Posterior vena cava (tissue), 2 donors: ENCODE measurements at places on chromosomes 2 and 18.

GRCh38 chr18:3454365-3455089 is 4.6 kb downstream of the TGIF1 start:
- DNase-seq: no peak

DNA sequence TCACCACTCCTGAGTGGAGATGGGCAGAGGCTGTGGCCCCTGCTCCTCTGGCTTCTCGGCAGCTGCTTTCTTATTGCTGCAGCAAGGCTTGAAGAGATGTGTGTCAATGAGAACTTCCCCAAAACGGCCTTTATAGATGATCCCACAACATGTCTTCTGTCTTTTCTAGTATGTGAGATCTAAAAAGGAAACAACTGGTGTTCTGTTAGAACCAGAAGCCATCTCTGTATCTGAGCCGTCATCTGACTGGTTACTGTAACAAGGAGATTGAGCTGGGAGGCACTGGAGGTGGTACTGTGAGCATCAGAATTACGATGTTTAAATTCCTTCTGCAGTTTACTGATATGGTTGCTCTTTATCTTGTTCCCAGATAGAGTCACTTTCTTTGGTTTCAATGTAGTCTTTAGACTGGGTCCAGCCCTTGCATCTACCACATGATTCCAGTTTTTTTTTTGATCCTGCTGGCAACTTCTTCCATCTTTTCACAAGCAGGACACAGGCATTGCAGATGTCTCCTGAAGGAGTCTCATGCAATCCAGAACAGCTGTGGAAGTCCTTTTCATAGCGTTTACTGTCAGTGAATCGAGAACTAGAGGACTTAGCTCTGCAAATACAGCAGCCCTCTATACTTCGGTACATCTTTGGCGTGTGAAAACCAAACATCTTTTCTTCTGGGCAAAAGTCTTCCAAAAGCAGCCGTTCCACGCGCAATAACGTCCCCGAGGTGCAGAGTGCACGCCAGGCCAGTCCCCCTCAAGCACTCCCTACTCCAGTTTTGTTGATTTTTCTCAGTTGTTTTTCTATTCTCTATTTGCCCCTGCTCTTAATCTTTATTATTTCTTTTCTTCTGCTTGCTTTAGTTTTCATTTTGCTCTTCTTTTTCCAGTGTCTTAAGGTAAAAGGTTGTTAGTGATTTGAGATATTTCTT is 29.7 kb downstream of the TAF4B start:
- no peak for DNase-seq

DNA sequence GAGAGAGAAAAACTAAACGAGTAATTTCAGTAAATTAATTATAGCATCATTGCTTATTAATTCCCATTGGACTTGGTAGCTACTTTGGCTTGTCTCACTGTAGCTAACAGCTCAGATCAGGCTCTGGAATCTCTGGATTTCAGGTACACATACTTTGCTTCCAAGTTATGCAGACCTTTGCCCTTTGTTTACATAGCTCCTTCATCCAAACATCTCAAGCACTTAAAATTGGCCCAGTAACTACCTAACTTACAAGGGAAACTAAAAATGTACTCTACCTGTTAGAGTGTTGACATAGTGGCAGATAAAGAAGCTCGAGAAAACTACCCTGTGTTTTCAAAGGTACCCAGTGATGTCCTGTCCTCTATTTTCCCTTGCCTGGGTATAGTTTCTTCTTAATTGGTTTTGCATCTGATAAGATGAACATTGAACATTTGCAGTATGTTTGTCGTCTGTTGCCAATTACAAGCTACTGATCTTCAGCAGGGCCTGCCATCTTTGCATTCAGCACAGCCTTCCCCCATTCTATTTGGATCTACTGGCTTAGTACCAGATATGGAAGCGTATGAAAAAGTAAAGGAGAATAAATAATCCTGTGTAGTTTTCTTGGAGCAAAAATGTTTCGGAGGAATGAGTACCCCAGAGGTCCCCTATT is 601.5 kb upstream of the FANCL start:
- no peak for DNase-seq

- no peak for DNase-seq
These were observed 18.5 kb upstream of the EML6 start for GRCh38 chr2:54704688-54705605.

GRCh38 chr2:60299179-60299578 is 254.3 kb downstream of the BCL11A start:
- no peak for DNase-seq

GRCh38 chr2:175840256-175840655 is 161.8 kb downstream of the LNPK start:
- no peak for DNase-seq

DNA sequence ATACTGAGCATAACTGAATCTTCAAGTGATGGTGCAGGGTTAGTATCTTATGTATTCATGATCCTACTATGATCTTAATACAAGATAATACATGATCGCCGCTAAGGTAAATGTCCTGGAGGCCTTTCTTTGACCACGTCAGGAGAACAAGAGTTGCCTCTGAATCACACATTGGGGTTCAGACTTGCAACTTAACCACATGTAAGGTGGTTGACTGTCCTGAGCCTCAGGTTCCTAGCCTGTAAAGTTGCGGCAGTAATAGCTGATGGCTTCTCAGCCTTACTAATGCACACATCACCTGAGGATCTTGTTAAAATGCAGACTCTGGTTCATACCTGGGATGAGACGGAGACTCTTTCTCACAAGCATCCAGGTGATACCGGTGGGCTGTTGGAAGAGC is 112.5 kb downstream of the MGAT5 start:
- no peak for DNase-seq

DNA sequence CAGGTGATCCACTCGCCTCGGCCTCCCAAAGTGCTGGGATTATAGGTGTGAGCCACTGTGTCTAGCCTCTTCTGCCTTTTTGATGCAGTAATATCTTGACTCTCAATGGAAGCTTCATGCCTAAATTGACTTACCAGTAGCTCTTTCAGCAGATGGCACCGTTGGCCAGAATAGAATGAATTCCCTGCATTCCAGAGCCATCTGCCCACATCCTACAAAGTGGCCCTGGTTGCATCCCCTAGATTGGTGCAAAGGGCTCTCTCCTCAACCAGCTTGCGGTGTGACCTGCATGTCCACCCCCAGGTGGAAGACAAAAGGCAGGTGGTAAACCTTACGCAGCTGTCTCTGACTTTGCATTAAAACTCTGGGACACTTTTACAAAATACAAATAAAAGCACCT is 4.4 kb upstream of the PARD6G start:
- DNase-seq: no peak

GRCh38 chr2:178386986-178387597 is 63.9 kb downstream of the PRKRA start:
- DNase-seq: no peak

GRCh38 chr18:50659091-50660003 is 99.5 kb downstream of the MAPK4 start:
- no peak for DNase-seq

DNA sequence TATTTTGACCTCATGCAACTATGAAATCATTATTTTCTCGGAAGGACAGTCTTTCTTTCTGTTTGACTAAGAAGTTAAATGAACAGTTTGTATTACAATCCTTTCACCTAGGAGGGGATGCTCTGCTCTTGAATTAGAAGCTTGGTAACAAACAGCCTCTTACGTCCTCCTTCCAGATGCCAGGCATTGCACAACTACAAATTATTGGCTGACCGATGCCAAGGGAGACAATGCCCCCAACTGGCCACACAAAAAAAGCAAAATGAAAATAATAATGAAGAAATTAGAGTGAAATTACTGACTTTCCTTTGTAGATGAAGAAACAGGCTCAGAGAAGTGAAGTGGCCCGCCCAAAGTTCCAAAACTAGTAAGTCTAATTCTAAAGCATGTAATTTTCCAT is 177.9 kb downstream of the CYRIA start:
- no peak for DNase-seq

DNA sequence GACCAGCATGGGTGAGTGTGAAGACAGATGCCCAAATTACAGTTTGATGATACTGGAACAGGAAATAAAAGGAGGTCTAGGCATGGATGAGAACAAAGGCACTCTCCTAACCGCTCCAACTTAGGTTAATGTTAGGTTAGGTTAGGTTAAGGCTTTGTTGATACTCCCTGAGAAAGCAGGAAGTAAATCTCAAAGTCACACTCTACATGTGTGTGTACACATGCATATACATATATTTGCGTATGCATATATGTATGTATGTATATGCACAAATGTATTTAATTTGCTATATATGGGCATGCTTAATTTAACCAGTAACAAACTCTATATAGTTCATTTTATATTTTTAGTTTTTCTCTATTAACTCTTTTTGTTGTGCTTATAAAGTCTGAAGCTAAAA is 139.3 kb downstream of the UPP2 start:
- DNase-seq: no peak

DNA sequence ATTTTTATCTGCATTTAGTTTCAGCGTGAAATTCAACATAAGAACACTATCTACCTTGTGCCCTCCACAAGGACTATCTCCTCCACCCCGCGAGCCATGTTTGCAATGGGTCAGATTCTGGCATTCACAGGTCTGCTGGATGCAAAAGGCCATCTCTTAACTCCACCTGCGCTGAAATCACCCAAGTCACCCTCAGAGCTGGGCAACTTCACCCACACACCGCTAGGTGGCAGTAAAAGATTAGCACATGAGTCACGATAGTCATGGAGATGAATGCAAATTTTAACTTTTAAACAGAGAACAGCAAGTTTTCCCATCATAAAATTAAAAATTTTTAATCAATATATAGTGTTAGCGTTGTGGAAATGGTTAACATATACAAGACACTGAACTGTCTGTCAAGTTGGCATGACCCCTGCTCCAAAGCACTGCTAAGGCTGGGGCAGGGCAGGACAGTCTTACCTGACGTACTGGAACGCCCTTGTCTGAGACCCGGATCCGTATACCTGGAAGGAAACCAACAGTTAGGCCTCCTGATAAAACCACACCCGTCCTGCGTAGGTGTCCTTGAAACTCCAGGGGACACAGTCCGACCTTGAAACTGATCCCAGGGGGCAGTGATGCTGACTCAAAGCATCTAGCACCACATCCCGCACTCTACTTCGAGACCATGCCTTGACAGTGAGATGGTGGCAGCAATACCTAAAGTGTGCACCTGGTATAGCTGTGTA is 89.6 kb downstream of the UXS1 start:
- no peak for DNase-seq
